ENCODE measurements at places on chromosomes 6 and 20.

DNA sequence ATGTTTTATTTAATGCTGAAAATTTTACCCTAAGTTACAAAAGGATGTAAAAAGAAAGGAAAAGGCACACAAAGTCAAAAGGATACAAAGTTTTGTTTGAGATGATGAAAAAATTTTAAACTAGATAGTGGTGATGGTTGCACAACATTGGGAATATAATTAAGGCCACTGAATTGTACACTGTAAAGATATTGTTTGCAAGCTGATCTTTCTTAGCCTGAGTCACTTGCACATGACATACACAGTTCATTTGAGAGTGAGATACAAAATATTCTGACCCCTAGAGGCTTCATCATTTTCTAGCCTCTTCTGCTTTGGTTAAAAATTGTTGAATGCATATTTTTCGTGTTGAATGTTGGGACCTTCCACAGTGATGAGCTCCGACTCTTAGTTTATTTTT is 462.6 kb downstream of the HDGFL1 start:
- DNase-seq: no peak

DNA sequence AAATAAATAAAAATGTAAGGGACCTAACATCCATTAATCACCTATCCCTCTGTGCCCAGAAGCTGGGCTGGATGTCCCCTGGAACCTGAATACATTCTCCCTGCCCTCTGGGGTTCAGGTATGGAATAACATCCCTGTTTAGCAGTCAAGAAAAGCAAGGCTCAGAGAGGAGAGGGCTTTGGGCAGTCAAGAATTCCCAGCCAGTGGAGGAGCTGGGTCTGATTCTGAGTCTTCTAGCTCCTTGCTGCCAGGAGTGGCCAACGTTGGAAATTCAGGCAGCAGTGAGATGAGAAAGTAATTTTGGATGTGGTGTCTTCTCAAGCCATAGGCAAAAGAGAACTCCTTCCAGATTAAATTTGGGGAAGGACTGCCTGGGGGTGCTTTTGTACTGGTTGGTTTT is 42.6 kb upstream of the ZNFX1 start:
- DNase-seq: peak; percentile 36

- no peak for DNase-seq
These were observed 491.4 kb upstream of the POU3F2 start for GRCh38 chr6:98343004-98343403.

- no peak for DNase-seq
These were observed 59.6 kb downstream of the DOK5 start for GRCh38 chr20:54535033-54535432.

GRCh38 chr20:6044115-6044514 is 9.7 kb downstream of the LRRN4 start:
- no peak for DNase-seq

DNA sequence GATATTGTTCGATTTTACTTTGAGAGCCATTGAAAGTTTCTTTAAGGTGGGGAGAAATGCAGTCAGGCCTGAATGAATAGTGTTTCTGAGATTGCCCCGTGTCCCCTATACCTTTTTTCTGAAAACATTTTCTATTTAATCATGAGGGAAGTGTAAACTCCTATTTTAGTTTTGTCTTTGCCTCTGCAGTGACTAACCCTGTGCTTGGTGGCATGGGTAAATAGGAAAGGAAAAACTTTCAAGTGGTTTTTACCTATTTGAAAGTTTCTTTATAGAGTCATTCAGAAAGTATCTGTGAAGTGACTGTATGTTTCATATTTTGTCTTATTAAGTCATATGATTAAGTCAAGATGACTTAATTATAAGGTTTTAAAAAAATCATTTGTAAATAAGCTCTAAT is 14.5 kb downstream of the SNRNP48 start:
- no peak for DNase-seq

DNA sequence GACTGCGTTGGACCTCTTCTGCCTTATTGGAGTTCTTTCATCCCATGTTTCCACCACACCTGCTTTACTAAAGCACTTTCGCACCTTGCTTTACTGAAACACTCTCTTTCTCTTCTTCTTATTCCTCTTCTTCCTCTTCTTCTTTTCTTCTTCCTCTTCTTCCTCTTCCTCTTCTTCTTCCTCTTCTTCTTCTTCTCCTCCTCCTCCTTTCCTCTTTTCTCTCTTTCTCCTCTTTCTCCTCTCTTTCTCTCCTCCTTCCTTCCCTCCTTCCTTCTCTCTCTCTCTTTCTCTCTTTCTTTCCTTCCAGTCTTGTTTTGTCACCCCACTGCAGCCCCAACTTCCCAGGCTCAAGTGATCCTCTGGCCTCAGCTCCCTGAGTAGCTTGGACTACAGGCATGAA is 4.0 kb upstream of the RIPPLY2 start:
- no peak for DNase-seq

- DNase-seq: no peak
These were observed 234.7 kb downstream of the UST start for GRCh38 chr6:148981515-148981914.

DNA sequence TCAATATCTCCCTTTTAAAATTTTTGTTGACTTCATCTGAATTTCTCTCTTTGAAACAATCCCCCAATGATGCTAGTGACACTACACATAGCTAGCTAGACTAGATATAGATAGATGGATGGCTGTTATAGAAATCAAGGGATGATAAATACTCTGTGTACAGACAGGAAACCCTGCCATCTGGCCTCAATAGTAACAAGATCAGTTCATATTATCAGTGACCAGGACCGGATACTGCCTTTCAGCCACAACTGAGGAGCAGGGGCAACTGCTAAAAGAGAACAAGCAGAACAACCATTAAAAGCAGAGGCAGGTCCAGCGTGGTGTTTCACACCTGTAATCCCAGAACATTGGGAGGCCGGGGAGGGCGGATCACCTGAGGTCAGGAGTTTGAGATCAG is 118.3 kb upstream of the FAM184A start:
- DNase-seq: no peak

DNA sequence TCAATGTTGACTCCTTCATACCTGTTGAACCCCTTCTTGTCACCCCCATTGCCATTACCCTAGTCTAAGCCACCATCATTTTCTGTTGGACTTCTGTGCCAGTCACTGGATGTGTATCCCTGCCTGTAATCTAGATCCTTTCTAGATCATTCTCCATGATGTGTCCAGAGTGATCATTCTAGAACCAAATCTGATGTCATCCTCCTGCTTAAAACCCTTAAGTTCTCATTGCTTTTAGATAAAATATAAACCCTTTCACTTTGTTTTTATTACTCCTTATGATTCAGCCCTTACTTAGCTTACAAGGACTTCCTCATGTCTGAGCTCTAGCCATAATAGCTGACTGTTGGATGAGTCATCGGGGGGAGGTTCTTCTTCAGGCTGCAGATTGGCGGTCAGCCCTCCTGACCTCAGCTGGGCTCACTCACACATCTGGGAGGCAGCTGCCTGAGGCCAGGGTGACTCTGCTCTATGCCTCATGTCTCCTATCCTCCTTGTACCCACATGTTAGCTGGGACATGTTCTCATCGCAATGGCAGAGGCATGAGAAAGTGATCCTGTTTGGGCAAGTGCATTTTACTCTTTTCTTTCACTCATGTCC is 287.6 kb downstream of the ESR1 start:
- peak; percentile 99 for DNase-seq

DNA sequence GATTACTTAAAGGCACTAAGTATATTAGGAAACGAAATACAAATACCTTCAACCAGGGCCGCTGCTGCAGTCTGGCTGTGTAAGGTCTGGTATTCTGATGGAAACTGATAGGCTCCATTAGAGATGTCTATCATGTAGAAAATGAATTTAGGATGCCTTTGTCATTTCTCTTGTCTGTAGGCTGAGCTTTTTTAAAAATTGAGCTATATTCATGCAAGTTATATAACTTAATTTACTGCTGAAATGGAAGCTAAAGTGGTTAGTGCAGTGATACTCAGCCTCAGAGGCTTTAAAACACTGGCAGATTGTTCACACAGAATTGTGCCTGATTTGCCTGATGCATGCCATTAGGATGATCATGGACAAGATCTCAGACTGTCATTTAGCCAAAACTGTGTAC is 286.2 kb upstream of the QKI start:
- DNase-seq: no peak

DNA sequence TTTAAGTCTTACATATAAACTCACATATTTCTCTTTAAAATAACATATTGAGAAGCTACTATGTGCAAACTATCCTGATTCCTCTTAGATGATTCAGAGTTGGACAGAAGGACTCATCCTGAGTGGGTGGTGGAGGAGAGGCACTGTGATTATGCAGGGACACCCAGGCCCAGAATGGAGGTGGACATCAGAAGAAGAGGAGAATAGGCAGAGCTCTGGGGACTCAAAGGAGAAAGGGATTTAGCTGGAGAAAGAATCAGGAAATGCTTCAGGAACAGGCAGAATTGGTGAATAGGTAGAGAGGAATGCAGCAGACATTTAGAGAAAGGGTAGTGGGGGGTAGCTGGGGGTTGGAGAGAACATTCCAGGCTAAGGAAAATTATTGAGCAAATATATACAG is 17.4 kb downstream of the RCAN2 start:
- DNase-seq: no peak

DNA sequence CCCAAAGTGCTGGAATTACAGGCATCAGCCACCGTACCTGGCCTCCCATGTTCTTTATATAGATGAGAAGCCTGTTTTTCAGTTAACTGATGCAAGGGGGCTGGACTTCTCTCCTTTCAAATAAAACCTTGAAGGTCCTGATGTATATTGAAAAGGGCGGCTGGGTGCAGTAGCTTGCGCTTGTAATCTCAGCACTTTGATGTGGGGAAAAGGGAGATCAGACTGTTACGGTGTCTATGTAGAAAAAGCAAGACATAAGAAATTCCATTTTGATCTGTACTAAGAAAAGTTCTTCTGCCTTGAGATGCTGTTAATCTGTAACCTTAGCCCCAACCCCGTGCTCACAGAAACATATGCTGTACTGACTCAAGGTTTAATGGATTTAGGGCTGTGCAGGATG is 16.1 kb upstream of the SAMHD1 start:
- no peak for DNase-seq

DNA sequence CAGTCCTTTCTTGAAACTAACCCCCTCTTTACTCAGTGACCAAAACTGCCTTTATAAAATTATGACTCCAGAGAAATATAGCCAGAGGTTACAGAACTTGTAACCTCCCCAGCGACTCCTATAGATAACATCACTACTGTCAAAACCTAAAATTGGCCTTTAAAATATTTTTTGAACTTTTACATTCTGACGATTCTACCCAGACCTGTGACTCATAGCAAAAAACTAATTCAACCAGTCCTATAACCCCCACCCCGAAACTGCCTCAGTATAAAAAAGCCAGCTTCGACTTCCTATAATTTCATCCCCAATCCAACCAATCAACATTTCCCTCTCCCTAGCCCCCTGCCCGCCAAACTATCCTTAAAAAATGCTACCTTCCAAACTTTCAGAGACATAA is 13.9 kb downstream of the JPH2 start:
- no peak for DNase-seq

DNA sequence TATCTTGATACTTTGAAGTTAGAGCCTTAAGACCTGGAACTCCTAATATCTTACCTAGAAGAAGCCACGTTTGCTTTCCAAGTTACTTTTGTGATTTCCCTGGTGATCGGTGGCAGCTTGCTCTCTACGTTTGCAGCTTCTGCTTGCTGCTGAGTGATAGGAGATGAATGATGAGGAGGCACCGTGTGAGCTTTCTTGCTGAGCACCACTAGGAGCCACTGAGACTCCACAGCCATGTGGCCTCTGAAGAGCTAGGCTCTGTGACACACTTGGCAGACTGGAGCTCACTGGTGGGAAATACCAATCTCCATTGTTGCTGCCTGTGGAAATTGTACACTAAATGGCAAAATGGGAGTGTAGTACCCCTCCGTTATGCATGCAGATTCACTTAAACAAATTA is 161.8 kb downstream of the IBTK start:
- no peak for DNase-seq

- no peak for DNase-seq
These were observed 286.9 kb upstream of the BMP2 start for GRCh38 chr20:6480328-6481200.

GRCh38 chr6:28863604-28864325 is 60.0 kb downstream of the TRIM27 start:
- DNase-seq: peak; percentile 86

- DNase-seq: no peak
These were observed 3.5 kb downstream of the TFAP2A start for GRCh38 chr6:10411131-10411970.

GRCh38 chr20:33311996-33312395 is 29.0 kb downstream of the BPIFB1 start:
- no peak for DNase-seq

- DNase-seq: no peak
These were observed 125.8 kb upstream of the ENPP5 start for GRCh38 chr6:46296586-46296985.

- no peak for DNase-seq
These were observed 188.0 kb upstream of the ADGRB3 start for GRCh38 chr6:68447112-68447511.

- no peak for DNase-seq
These were observed 16.0 kb downstream of the HECA start for GRCh38 chr6:139150920-139151319.

- no peak for DNase-seq
These were observed 19.2 kb downstream of the CHMP4B start for GRCh38 chr20:33830371-33830770.

DNA sequence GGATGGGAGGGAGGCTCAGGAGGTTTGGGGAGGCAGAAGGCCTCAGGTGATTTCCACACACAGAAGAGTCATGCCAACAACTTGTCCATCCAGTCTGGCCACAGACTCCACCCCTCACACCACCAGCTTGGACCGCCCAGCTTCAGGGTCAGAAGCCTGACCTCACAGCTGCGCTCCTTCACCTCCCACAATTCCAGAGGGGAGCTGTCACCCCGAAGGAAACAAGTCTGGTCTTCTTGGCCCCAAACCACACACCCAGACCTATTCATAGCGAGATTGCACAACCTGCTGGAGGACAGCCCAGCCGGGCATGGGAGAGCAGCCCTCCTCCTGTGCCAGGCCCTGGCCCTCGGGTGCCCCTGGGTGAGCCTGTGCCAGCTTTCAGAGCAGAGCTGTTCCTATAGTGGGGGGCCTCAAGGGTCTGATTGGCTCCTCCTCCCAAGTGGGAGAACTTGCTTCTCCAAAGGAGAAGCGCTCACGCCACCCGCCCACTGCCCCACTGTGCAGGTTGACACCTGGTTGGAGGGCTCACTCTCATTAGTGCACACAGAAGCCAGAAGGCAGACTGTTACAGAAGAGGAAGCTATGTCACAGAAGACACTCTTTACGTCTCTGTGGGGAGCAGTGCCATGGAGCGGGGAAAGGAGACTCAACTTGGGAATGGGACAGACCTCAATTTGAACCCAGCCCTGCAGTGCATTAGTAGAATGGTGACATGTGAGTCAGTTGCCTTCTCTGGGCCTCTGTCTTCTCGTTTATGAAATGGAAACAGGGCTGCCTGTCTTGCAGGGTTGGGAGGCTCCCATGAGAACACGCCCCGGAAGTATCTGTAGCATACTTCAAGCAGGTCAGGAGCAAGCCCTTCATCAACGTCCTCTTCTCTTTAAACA is 128.8 kb downstream of the FOXO3 start:
- peak; percentile 65 for DNase-seq

Measured in astrocyte of the spinal cord (primary cell).